Activated T-helper 2 cell treated with anti-CD3 and anti-CD28 coated beads, Interferon-gamma antibody, Interleukin-2, Interleukin-4, amounts not matched to agents 10 μg/mL and 5 μg/mL and 100 μg/mL, durations not matched to agents 14 hours and 24 hours and 36 hours (primary cell): ENCODE measurements at places on chromosomes 16 and 17.

DNA sequence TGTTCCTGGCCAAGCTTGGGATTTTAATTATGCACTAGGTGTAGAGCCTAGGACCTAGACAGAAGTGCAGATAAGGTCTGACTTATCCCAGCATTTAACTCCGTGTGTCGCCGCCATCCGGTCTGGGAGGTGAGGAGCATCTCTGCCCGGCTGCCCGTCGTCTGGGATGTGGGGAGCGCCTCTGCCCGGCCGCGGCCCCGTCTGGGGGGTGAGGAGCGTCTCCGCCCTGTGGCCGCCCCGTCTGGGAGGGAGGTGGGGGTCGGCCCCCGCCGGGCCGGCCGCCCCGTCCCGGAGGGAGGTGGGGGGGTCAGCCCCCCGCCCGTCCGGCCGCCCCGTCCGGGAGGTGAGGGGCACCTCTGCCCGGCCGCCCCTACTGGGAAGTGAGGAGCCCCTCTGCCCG, 7.1 kb upstream of the B4GALNT2 start:
- DNase-seq = no peak

DNA sequence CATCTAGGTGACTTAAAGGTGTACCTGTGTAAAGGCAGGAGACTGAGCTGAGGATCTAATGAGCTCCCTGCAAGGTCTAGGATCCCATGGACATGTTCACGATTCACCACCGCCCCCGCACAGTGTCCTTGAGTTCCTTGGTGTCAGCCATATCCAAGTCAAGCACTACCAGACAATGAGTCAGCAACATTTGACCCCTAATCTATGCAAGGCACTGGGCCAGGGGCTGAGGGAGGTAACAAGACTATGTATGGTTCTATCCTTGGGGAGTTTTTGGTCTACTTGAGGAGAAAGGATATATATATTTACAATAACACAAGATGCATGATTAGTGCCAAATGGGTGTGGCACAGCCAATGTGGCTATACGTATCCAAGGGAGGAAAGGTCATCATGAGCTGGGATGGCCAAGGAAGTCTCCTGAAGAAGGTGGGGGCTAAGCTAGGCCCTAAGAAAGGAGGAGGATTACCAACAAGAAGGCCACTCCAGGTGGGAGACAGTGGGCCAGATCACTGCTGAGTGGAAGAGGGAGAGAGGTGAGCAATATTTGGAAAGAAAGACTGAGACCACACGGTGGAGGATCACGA, 35.0 kb downstream of the ITGB3 start:
- DNase-seq = no peak

DNA sequence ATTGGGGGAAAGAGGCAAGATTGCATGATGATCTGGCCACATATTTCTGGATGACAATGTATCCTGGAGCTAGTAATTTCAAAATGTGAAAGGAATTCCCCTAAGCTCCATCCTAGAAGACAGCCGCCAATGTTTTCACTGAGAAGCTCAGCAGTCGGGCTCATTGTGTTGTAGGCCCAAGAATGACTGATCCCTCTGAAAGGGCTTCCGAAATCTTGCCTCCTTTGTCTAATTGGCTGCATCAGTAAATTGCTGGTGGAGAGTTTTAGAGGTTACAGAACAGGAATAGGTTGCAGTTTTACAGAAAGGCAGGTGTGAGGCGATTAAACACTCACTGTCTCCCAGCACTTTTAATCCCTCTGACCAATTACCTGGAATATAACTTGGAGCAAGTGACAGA, 464.1 kb upstream of the SALL1 start:
- no peak for DNase-seq

GRCh38 chr16:54477714-54478113, 191.1 kb upstream of the IRX3 start:
- no peak for DNase-seq

DNA sequence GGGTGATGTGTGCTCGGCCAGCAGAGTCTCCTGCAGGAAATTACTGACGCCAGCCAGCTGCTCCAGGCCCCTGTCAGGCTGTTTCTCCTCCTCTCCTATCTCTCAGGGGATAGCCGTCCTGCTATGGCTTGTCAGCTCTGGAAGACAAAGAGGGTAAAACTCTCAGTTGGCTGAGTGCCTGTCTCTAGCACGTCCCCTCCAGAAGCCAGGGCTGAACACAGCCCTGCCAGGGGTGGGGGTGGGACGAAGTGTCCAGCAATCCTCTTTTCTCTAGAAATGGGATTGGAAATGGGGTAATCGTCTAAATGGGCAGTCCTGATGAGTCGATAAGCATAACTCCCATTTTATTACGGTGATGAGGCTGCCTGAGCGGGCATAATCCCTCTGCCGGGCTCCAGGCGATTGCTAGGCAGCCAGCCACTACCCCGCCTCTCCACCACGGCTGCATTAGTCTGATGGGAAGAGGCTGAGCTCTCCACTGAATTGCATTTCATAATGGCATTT, 89.1 kb upstream of the GNAO1 start:
- DNase-seq = no peak

- no peak for DNase-seq
Measured at GRCh38 chr16:68376590-68376989, 65.8 kb downstream of the PRMT7 start.

DNA sequence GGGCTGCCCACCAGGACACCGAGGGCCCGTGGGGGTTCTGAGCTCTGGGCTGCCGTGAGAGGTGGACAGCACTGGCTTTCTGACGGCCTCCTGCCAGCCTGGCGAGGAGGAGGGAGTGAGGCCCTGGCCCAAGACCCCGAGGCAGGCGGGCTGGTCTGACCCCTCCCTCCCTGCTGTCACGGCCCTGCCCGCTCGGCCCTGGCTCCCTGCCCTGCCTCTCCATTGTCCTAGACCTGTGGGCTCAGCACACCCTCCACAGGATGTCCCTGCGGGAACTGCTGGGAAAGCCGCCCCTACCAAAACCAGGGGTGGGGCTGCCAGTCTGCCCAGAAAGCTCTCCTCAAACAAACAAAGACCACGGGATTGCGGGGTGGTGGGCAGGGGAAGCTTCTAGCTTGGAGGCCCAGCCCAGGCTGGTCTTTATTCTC, 20.7 kb downstream of the SPNS2 start:
- DNase-seq = no peak

DNA sequence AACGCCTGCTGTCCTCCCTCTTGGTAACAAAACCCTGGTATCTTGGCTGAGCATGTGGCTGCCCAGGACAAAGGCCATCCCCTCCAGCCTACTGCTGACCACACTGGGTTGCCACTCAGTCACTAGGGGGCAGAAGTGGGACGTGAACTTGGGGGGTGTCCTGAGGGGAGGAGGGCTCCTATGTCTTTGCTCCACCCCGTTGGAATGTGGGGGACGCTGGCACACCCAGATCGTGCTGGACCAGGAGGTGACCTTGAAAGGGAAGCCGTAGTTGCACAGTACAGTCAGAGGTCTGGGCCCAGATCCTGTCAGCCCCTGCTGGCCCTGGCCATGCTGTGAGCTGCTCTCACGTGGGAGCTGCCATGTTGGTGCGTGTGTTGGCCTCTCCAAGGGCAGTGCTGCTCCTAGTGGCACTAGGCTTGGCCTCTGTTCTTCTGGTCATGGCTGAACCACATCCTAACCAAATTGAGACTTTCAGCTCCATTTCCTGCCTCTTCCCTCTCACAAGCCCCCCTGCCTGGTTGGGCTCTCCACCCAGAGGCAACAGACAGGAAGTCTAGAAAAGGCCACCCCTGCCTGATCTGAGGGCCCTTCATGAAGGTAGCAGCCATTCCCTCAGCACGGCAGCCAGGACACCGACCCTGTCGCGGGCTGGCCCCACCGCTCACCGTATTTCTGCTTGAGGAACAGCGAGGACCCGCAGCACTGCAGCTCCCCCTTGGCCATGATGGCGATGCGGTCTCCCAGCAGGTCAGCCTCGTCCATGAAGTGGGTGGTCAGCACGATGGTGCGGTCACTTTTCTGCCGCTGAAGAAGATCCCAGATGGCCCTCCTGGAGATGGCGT, 29.0 kb upstream of the RNPS1 start:
- no peak for DNase-seq

- DNase-seq = no peak
Measured at GRCh38 chr16:55294931-55295342, 29.1 kb upstream of the IRX6 start.

- no peak for DNase-seq
Measured at GRCh38 chr16:28567292-28567691, 13.6 kb downstream of the SGF29 start.

DNA sequence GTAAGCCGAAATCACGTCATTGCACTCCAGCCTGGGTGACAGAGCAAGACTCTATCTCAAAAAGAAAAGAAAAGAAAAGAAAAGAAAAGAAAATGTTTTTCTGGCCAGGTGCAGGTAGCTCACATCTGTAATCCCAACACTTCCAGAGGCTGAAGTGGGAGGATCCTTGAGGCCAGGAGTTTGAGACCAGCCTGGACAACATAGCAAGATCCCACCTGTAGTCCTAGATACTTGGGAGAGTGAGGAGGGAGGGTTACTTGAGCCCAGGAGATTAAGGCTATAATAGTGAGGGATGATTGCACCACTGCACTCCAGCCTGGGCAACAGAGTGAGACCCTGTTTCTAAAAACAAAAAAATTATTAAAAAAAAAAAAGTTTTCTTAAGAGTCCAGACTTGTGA, 2.5 kb upstream of the ATP5MC1 start:
- no peak for DNase-seq

- no peak for DNase-seq
Measured at GRCh38 chr17:77280304-77281121, 139.7 kb downstream of the SEC14L1 start.

GRCh38 chr16:73047536-73048291, at the start of gene ZFHX3:
ZFHX3 (minus strand) TSS chr16:73048128; CDS start chr16:72960145, 87,983 bp downstream.
- DNase-seq = no peak

- no peak for DNase-seq
Measured at GRCh38 chr16:67202956-67203493, 4.1 kb downstream of the ELMO3 start.

DNA sequence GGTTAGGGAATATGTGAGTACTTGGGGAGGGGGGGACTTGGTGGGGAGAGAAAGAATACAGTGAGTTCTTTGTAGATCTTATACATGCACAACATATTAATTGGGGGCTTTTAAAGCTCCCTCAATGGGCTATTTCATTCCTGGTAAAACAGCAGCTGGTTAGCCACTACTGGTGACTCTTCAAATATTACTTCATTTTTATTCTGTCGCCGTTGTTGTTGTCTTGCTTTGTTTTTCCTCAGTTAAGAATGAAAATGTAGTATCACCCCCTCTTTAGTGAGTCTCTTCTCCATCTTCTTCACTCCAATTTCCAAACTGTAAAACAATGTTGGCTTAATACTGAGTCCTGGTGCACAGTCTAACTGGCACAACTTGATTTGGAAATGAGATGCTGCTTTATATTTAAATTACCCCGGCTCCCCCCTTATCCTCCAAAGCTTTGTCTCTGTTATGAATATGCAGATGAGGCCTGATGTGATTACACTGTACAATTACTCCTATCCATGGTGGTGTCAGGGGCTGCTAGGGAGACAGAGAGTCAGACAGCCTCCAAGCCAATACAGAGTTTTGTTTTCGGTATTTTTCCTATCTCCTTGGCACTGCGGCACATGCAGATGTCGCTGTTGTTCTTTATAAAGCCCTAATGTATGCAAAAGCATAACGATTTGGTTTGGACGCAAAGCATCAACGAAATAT, 256.9 kb upstream of the PMFBP1 start:
- DNase-seq = no peak

DNA sequence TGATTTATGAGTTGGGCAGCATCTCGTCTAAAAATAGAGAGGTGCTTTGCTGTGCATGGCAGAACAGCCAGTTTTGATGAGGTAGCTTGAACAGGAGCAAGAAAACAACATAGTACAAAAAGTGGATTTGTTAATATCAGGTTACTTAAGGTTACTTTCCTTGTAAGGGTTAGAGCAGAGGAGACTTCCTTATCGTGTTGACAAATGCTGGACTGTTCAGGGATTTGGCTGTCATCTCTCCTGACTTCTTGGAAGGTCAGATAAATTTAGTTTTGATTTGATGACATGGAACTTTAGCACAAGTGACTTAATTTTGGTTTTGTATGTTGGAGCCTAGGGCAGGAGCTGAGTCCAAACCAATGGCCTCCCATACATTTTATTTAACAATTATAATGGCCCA, 163.9 kb upstream of the ELAC2 start:
- no peak for DNase-seq

GRCh38 chr16:4295581-4295980, 20.3 kb upstream of the GLIS2 start:
- DNase-seq = no peak

- DNase-seq = no peak
Measured at GRCh38 chr17:62101515-62101914, 36.4 kb upstream of the MED13 start.

DNA sequence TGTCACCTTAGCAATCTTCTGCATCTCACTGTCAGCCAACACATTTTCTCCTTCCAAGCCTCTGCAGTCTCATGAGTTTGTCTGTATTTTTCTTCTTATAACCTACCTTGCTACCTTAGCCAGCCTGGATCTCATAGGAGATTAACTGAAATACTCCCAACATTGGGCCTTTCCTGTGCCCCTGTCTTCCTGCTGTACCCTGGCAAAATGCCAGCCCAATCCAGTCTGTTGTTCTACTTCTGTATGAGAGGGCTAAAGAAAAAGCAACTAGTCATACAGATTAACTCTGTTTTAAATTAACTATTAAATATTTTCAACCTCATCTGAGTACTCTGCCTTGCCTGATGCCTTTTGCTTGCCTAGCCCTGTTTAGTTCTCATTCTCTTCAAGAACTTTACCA, 18.4 kb downstream of the GOSR1 start:
- no peak for DNase-seq

- DNase-seq = no peak
Measured at GRCh38 chr17:77419095-77419494, 278.3 kb downstream of the SEC14L1 start.

DNA sequence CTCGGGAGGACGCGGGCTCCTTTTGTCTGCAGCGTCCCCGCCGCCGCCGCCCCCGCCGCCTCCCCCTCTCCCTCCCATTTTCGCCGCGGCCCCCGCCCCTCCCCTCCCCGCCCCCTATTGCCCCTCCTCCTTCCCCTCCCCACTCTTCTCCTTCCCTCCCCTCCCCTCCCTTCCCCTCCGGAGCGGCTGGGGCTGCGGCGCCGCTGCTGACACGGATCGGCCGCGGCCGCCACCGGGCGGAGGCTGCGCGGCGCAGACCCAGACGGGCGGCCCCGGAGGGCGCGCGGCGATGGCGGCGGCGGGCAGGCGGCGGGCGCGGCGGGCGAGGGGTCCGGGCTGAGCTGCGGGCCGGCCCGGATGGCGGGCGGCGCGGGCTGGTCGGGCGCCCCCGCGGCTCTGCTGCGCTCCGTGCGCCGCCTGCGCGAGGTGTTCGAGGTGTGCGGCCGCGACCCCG, at the start of gene RAB11FIP4:
RAB11FIP4 (plus strand) TSS at position 180 of the 454 bp plus-strand sequence; CDS start at position 358, 178 bp downstream.
- no peak for DNase-seq

GRCh38 chr17:47621293-47622179, 28.2 kb upstream of the KPNB1 start:
- DNase-seq = no peak
